Mammary epithelial cell (primary cell): ENCODE measurements at places on chromosomes 1 and 21. TPM values are rescaled to one million over a fixed set of nuclear protein-coding genes. Genes with fewer than 3 reads are reported as not detected.

The TNFSF4 gene
- 0.32 and 0.85 TPM in 2 replicates for total RNA-seq

The ADAMTS4 gene
- 0.16 TPM in 1 of 2 replicates, not detected in the other for total RNA-seq

The SYCP1 gene
- total RNA-seq: not detected in 2 replicates

The CFAP107 gene
- not detected in 2 replicates for total RNA-seq

The TRAF3IP3 gene
- not detected for total RNA-seq

The RASAL2 gene
- 45.3 and 55.9 TPM in 2 replicates for total RNA-seq

The SORT1 gene
- 41.8 TPM for total RNA-seq

The CELF3 gene
- not detected in 2 replicates for total RNA-seq

The LCK gene
- not detected for total RNA-seq

The MAB21L3 gene
- total RNA-seq: 1.4 and 2.8 TPM in 2 replicates

The URB1 gene
- 36.4 and 39.2 TPM in 2 replicates for total RNA-seq

The AIM2 gene
- total RNA-seq: not detected in 2 replicates

The GBP4 gene
- not detected in 2 replicates for total RNA-seq

The GIPC2 gene
- not detected in 2 replicates for total RNA-seq

The GUCA2A gene
- total RNA-seq: not detected in 2 replicates

The HTR1D gene
- 0.33 TPM for total RNA-seq

The CCDC17 gene
- total RNA-seq: 1.8 TPM

The ARPC5 gene
- total RNA-seq: 186 TPM

The CRNN gene
- total RNA-seq: not detected

The LINGO4 gene
- total RNA-seq: not detected in 2 replicates

The KCNE2 gene
- 0.17 TPM for total RNA-seq

The PPIAL4G gene
- total RNA-seq: not detected in 2 replicates

The CD34 gene
- total RNA-seq: not detected in 2 replicates

The FMO5 gene
- 1.3 TPM for total RNA-seq

The PLEKHO1 gene
- total RNA-seq: 2.1 and 3.1 TPM in 2 replicates

The HUNK gene
- total RNA-seq: not detected in 2 replicates

The TMEM9 gene
- 65.3 TPM for total RNA-seq

The TNN gene
- total RNA-seq: not detected

The KIF21B gene
- total RNA-seq: 0.78 and 0.91 TPM in 2 replicates

The SMIM1 gene
- total RNA-seq: 2.1 TPM in 1 of 2 replicates, not detected in the other

The DCDC2B gene
- total RNA-seq: not detected

The PPM1J gene
- 9.4 and 10.7 TPM in 2 replicates for total RNA-seq

The SV2A gene
- 4.0 TPM for total RNA-seq

The FYB2 gene
- not detected in 2 replicates for total RNA-seq

The RSPH1 gene
- total RNA-seq: 0.32 and 0.66 TPM in 2 replicates

The RIPPLY3 gene
- 0.13 and 0.54 TPM in 2 replicates for total RNA-seq
